ENCODE measurements at places on chromosomes 11 and 22.
A peak's percentile ranks its signal among the peaks of the same experiment; 100 is the strongest.

DNA sequence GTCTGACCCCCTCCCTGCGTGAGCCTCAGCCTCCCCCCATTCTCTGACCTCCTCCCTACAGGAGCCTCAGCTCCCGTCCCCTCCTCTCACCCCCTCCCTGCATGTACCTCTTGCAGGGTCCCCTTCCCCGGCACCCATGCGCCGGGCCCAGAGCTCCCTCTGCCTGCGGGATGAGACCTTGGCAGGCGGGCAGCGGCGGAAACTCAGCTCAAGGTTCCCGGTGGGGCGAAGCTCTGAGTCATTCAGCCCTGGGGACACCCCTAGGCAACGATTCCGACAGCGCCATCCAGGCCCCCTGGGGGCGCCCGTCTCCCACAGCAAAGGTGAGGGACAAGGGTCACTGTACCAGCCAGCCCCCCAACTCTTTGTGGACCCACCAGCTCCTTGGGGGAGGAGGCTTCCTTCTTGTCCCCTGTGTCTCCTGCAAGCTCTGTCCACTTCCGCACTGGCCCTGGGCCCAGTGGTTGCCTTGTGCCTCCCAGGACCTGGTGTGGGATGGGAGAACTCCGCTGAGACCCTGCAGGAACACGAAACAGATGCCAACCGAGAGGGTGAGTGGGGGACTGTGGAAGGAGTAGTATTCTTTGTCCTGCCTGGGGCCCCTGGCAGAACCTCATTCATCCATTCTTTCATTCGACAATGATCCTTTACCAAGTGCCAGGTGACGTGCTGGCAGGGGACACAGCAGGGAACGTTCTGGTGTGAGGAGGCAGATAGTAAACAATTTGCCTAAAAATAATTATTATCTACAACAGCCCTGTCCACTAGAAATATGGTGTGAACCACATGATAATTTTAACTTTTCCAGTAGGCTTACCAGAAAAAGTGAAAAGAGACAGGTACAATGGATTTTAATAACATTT, 3.7 kb upstream of the RPS6KA4 start:
- DNase-seq, result no peak

DNA sequence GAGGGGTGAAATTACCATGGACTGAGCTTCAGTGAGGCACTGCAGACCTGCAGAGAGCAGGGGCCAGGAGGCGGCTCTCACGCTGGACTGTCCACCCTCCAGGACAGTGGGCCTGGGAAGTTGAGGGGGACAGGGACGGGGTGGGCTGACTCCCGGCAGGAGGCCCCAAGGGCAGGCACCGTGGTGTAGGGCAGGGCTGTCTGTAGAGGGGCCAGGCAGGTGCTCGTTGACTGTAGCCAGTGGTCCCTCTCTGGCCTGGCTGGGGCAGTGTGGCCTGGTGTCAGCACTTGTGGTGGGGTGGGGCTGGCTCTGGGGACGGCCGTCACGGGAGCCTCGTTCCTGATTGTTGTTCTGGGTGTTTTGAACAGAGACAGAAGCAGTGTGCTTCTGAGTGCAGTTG, 46.4 kb downstream of the MUC6 start:
- no peak for DNase-seq

GRCh38 chr11:112617977-112618826, 343.0 kb upstream of the NCAM1 start:
- DNase-seq, result no peak

GRCh38 chr11:102267609-102268008, 49.7 kb upstream of the BIRC3 start:
- DNase-seq, result no peak

GRCh38 chr11:69390561-69390960, 90.9 kb upstream of the LINC01488 start:
- no peak for DNase-seq

- no peak for DNase-seq
Observed at GRCh38 chr22:49973018-49973961, 12.7 kb downstream of the PIM3 start.

DNA sequence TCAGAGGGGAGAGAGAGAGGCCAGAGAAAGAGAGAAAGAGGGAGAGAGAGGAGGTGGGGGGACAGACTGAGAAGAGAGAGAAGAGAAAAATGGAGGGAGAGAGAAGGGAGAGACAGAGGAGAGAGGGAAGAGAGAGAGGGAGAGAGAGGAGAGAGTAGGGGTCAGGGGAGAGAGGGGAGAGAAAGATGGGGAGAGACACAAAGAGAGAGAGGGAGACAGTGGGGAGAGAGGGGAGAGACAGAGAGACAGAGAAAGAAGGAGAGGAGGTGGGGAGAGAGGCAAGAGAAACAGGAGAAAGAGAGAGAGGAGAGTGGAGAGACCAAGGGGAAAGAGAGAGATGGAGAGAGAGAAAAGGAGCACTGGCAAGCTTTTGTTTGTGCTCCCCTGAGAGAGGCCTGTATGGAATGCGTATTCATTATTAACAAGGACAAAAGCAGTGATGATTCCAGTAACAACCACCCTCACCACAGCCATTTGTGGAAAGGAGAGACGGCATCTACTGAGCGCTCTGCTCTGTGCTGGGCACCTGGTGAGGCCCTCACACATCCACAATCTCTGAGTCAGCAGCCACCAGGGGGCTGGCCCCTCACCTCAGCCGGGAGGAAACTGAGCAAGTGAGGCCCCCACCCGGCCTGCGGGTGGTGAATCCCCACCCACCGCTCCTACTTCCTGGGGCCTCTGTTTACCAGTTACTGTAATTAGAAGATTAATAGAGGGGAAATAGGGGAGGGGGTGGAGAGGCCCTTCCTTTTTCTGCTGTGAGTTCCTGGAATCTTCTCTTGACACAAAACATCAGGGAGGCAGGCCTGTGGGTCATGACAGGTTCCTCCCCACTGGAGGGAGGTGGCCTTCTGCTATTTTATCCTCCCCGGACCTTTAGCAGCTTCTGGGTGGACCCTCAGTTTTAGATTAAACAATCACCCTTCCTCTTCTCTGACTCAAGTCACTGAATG, 14.6 kb upstream of the MIAT start:
- peak; percentile 80 for DNase-seq

DNA sequence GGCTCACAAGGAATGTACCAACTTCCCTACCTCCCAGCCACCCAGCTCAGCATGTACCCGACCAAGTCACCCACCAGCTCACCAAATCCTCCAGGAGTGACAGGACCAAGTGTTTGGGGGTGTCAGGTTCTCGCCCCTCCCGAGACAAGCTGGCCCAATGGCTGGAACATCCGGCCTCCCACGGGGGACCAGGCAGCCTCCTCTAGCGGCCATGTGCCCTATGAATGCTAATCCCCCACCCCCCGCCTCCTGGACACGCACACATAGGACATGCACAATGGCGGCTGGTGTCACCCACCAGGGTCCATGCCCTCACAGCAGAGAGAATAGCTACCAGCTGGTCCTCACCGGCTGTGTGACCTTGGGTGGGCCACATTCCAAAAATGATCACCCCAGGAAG, 151.0 kb downstream of the MN1 start:
- DNase-seq, result no peak

- no peak for DNase-seq
Observed at GRCh38 chr22:25282671-25283561, 63.5 kb downstream of the CRYBB2 start.

DNA sequence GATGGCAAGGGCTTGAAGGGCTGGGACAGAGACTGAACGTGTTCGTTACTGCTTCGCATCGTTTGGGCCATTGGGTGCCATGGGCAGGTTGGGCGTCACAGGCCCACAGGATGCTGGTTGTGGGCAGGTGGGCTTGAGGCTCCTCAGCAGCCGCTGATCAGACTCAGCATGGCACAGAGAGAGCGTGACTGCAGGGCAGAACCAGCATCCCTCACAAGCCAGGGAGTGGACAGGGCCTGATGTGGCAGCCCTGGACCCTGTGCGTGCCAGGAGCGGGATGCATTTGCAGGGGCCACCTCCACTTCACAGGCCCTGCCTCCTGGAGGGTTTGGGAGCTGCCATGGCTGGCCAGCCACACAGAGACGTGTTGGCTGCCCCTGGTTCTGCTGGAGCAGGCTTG, 1228.3 kb downstream of the BRD1 start:
- DNase-seq, result no peak

DNA sequence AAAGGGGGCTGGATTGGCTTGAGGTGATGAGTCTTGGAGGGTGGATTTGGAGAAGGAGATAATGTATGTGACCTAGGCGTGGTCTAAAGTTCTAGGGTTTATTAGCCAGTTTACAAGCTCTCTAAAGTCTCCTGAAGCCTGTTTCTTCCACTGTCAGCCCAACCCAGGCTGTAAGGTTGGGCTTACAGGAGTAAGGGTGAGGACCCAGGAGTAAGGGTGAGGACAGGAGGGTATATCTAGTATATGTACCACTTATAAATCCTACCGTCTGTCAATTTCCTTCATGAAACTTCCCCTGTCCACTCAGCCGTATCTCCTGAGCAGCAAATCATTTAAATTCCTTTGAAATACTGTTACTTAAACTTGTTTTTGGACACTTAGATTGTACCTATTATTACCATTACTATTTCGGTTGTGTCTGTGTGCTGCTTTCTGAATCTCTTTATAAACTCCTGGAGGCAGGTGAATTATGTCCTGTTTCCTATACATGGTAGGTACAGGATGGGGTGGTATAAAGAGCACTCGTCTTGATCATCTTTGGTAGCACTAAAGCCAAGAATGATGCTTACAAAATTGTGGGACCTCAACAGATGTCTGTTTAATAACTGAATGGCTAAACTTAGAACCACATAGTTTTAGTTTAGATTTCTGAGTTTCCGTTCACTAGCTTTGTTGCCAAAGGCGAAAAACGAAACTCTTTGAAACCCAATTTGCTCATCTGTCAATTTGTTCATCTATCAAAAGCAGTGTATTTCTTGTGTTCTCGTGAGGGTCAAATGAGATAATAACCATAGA, 192.0 kb downstream of the GRIK4 start:
- DNase-seq, result no peak

DNA sequence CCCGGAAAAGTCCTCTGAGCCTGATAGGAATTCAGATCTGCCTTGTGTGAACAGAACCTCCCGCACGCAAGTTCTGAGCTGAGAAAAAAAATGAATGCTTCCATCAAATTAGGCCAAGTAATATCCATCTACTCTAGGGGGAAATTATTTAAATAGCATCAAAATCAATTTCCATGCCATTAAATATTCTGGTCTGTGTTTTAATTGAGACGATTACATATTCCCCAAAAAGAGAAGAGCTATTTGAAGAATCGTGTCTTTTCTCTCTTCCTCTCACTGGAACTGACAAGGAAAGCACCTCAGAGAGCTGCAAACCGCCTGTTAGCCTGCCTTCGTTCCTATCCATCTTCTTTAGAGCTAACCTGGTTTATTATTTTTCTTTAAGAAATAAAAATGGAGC, 96.0 kb downstream of the SEZ6L start:
- no peak for DNase-seq

DNA sequence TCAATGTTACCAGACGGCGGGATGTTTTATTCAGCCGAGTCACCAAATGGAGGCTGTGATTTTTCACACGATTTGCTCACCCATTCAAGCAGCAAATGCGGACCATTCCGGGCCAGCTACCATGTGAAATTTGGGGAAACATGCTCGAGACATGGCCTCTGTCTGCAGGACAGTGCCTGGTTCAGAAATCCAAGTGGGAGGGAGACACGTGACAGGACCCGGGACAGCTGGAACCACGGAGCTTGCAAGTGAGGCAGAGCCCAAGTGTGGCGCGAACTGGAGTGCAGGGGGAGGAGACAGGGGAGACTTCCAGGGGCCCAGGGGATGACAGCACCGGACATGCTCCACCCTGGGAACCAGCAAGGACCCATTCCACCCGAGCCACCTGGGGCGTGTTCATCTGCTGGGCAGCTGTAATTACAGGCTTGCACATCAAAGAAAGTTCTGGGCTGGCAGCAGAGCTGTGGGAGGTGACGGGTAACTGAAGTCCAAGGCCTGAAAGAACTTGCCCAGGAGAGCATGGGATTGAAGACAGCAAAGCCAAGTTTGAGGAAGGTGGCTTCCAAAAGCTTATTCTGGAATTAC, 16.5 kb downstream of the CERK start:
- no peak for DNase-seq

- DNase-seq, result no peak
Observed at GRCh38 chr11:46948378-46949131, 12.0 kb downstream of the CSTPP1 start.

GRCh38 chr11:44709281-44709562, 17.5 kb upstream of the TSPAN18 start:
- no peak for DNase-seq

Data from stimulated activated CD4-positive, alpha-beta T cell treated with anti-CD3 and anti-CD28 coated beads, Interleukin-15, amount 100 ng/mL, for 48 hours (primary cell).